WERI-Rb-1 (cell line): ENCODE measurements at places on chromosomes 16 and 17.

- peak; percentile 31 for DNase-seq
Observed at GRCh38 chr17:73228748-73229236, 32.9 kb downstream of the CPSF4L start.

DNA sequence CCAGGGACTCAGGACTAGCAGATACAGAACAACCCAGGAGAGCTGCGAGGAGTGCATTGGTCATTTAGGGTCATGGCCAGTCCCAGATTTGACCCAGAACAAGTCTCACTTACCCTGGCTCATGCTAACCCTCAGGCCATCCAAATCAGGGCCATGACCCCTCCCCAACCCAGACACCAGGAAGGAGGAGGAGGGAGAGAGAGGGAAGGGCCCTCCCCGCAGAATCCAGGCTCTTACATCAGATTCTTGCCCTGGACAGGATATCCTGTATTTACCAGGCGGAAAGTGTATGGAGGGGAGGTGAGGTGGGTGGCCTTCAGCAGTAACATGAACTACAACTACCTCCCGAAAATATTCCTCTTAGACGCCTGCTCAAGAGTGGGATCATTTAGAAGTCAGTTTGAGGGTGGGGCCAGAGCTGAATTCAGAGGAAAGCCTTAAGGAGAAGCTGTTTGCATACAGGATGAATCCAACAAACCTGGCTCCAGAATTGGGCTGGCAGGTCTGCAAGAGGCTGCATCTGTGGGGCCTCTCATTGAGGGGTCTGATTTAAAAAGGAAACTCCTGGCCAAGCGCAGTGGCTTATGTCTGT is 2.1 kb downstream of the VAT1 start:
- DNase-seq = no peak

GRCh38 chr16:84423416-84423837 is 55.1 kb downstream of the ATP2C2 start:
- DNase-seq = no peak

DNA sequence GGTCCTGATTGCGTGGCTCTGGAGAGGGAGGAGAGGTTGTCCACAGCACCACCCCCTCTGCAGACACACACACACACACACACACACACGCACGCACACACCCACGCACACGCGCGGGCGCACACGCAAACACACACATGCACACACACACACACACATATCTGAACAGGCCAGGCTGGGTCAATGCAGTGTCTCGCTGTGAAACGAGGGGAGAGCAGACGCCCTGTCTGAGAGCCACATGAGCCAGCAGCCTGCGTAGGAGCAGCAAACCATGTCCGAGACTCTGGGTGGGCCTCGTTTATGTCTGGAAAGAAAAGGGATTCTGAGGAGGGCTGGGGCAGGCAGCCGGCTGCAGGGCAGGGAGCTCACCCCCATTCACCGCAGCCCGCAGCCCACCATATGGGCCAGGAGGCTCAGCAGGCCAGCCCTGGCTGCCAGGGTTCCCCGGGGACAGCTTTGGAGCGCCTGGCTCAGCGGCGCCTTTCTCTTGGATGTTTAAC is 93.3 kb upstream of the TNRC6C start:
- DNase-seq = peak; percentile 84
